ENCODE measurements at places on chromosomes 3 and 15.

- no peak for DNase-seq
These were observed 13.2 kb upstream of the RGMA start for GRCh38 chr15:93102211-93102610.

DNA sequence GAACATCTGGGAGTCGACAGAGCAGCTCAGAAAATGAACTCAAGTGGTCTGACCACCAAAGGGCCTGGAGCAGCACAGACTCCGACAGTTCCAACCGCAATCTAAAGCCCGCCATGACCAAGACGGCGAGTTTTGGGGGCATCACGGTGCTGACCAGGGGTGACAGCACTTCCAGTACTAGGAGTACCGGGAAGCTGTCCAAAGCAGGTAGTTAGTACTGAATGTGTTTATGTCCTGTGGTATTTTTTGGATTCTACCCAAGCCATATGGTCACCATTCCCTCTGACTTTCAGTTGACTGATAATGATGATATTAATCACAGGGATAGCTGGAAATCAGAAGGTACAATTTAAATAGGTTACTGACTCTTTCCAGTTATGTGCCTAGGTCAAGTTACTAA, 82.3 kb downstream of the ARPP21 start:
- no peak for DNase-seq

DNA sequence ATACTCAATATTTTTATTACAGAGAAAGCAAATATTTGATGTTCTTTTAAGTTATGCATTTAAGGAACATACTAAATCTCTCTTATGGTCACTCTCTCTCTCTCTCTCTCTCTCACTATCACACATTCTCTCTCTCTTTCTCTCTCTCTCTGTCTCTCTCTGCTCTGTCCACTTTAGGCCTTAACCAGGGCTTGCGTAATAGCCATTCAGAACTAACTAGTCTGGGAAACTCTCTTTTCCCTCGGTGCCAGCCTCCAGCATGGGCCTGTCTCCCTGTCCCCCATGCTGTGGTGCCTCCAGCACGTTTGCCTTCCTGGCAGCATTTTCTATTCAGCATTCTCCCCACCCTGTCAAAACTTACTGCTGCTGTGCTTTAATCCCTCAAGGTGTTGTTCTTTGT, 389.7 kb downstream of the ROBO1 start:
- DNase-seq: no peak

DNA sequence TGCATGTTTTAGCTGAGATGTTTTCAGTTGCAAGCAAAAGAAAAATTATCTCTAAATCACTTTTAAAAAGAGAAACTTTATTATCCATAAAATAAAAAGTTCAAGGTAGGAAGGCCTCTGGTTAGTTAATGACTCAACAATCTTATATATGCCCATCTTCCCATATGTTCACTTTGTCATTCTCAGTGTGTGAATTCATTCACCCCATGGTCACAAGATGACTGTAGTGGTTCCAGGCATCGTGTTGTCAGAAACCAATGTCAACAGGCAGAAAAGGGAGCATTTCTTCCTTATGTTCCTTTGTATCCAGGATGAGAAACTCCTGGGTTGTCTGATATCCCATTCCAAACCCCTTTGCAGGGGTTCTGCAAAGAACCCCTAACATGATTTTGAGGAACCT, 119.9 kb upstream of the RAP2B start:
- DNase-seq: no peak

- DNase-seq: no peak
These were observed 455.8 kb downstream of the GABRG3 start for GRCh38 chr15:27426805-27427204.

DNA sequence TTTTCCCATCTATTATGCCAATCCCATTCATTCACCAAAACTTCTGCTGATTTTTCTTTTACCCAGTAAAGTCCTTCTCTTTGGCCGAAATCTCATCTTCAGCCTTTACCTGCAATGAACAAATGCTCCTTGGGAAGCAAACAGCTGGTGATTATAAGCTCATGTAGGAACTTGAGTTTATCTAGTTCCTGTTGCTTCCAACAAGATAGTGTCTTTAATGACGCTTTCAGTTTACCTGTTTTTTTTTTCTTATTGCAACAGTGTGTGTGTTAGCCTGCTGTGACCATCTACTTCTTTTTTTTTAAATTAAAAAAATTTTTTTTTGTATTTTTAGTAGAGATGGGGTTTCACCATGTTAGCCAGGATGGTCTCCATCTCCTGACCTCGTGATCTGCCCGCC, 156.0 kb downstream of the CD47 start:
- no peak for DNase-seq

DNA sequence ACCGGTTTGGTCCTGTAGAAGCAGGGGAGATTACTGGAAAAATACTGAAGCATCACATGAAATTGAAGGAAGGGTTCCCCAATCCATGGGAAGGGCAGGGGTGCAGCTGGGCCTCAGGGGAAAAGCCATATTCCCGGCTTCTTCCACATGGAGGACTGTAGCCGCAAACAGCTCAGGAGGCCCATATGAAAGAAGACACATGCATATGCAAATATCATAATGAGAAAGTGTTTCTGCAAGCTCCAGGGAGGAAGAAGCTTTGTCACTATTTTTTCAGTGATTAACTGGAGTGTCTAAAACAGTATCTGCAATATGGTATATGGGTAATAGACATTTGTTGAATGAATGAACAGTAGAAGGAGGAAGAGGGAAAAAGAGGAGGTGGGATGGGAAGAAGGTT, 19.1 kb downstream of the DPH3 start:
- DNase-seq: no peak

- DNase-seq: no peak
These were observed 23.1 kb downstream of the SLC30A4 start for GRCh38 chr15:45499426-45499825.

GRCh38 chr15:26887926-26888666, 21.2 kb downstream of the GABRA5 start:
- DNase-seq: no peak

DNA sequence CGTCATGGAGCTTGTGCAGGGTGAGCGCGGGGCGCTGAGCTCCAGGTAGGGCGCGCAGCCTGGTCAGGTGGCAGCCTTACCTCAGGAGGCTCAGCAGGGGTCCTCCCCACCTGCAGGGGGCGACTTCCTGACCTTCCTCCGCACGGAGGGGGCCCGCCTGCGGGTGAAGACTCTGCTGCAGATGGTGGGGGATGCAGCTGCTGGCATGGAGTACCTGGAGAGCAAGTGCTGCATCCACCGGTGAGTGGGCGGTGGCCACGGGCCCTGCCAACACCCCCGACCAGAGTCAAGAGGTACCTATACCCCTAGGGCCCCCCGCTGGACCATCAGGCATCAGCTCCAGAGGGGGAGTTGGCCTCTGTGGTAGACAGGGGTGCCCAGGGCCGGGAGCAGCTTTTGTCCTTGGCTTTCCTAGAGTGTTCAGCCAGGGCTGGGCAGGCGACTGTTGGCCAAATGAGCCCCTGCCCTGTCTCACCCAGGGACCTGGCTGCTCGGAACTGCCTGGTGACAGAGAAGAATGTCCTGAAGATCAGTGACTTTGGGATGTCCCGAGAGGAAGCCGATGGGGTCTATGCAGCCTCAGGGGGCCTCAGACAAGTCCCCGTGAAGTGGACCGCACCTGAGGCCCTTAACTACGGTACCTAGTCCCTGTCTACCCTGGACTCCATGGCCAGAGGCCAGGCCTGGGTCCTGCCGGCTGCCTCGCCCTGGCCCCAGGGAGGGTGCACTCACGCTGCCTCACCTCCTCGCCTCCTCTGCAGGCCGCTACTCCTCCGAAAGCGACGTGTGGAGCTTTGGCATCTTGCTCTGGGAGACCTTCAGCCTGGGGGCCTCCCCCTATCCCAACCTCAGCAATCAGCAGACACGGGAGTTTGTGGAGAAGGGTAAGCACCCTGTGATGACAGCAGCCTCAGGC, 9.1 kb downstream of the FES start:
- DNase-seq: no peak

DNA sequence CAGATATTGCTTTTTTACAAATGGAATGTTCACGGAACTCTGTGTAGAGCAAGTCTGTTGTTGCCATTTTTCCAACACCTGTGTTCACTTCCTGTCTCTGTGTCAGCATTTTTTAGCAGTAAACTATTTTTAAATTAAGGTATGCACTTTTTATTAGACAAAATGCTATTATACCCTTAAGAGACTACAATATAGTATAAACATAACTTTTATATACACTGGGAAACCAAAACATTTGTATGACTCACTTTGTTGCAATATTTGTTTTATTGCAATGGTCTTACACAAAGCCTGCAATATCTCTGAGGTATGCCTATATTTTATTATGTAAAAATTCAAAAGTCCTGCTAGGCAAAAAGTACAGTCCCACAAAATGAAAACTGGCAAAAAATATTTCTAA, 39.8 kb upstream of the FGF7 start:
- DNase-seq: no peak

GRCh38 chr3:69770219-69770618, 31.0 kb downstream of the MITF start:
- no peak for DNase-seq

Measured in AG09309 (cell line).